ENCODE measurements at places on chromosomes 2 and 18. TPM values are rescaled to one million over a fixed set of nuclear protein-coding genes. Genes with fewer than 3 reads are reported as not detected.

DNA sequence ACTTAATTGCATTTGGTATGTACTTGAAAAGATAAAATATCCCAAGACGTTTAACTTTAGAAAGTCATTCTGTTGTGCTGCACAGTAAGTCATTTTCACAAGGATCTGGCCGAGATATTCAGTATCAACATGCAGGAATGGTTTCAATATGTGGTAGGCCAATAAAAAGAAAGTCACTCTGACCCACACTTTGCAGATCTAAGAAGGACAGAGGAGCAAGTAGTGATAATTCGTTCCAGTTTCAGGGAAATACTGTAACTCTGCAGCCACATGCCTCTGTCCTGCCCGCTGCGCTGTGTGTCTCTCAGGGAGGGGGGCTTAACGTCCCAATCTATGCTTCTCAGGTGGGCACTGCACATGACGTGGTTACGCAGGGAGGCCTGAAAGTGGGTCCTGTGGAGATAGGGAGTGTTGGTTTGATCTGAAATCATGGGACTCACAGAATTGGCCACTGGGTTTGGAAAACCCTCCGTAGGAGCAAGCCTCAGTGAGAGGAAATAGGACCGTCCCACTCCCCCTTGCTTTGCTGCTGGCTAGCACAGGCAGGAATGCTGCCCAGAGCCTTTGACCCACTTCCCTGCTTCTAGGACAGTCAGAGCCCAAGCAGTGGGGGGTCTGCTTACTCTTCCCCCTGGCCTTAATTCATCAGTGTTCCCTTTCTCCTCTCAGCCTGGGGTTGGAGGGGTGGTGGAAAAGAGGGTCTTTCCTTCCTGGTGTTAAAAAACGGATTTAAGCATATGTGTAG, 314.7 kb upstream of the SPRED2 start:
- H3K4me1 ChIP-seq = no peaks in the 10 kb centered on the region
- no peak overlapping the region for H3K4me3 ChIP-seq
- no peaks in the 10 kb centered on the region for H3K36me3 ChIP-seq
- H3K27me3 ChIP-seq = no peaks in the 10 kb centered on the region
- DNase-seq = no peak

DNA sequence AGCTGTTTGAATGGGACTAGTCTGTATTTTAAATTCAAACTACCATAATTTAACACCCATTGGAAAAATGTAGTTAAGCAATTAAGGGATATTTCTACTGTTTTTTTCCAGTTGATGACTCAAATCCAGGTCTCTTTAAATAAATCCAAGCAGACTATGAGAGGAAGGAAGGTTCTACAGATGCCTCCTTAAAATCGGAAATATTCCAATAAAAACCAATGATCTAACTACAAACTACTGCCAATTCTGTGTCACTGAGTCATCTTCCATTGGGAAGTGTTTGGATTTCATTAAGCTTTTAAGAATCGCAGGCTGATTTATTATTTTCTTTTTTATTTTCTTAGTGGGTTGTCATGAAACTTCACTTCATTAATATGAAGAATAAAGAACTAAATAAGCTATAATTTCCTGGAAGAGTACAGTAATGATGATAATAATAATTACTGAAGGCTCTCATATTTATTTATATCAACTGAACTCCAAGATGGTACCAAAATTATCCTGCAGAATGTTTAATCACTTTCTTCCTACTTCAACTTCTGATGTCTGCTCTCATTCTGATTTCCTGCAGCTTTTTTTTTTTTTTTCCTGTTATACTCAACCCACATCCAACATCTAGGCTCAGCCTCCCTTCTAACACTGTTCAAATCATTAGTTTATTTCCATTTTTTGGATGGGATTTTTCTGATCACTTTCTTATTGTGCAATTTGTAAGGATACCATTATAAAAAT, 166.3 kb upstream of the FN1 start:
- H3K36me3 ChIP-seq = no peaks in the 10 kb centered on the region
- H3K27ac ChIP-seq = no peak overlapping the region
- H3K27me3 ChIP-seq = peaks cover 3% of the 10 kb centered on the region
- no peaks in the 10 kb centered on the region for H3K4me1 ChIP-seq

- H3K36me3 ChIP-seq = no peaks in the 10 kb centered on the region
- no peak for DNase-seq
- no peaks in the 10 kb centered on the region for H3K27me3 ChIP-seq
Measured at GRCh38 chr2:53233759-53234547, 533.7 kb upstream of the CHAC2 start.

DNA sequence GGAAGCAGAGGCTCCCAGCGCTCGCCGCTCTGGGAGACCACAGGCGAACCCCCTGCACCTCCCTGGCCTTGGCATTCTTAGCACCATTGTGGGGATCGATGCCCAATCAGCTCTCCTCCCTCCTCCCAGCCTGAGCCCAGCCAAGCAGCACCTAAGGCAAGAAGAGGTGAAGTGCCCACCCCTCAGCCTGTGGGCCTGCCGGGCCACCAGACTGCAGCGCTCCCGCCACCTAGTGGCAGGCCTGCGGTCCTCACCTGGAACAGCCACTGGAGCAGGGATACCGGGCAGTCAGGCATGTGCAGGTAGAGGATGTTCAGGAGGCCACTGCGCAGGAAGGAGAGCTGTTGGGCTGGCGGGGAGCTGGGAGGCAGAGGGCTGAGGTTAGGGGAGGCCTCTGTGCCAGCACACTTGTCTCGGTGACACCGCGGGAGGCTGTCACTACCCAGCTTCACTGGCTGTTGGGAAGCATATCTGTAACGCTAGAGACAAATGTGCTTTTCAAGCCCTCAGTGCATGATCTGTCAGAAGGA, 35.2 kb downstream of the FAM178B start:
- H3K27me3 ChIP-seq = peaks cover 5% of the 10 kb centered on the region
- H3K4me3 ChIP-seq = no peak overlapping the region
- peaks cover 28% of the 10 kb centered on the region for H3K4me1 ChIP-seq

GRCh38 chr2:120415728-120416509, 70.0 kb downstream of the INHBB start:
- no peaks in the 10 kb centered on the region for H3K4me1 ChIP-seq
- H3K36me3 ChIP-seq = no peaks in the 10 kb centered on the region
- H3K27me3 ChIP-seq = peaks cover 23% of the 10 kb centered on the region
- no peak for DNase-seq
- no peak overlapping the region for H3K4me3 ChIP-seq

- H3K4me1 ChIP-seq = peaks cover 34% of the 10 kb centered on the region
- peak overlapping the region; percentile 91 for H3K27ac ChIP-seq
- peak; percentile 76 for DNase-seq
- peaks cover 42% of the 10 kb centered on the region for H3K36me3 ChIP-seq
- H3K27me3 ChIP-seq = no peaks in the 10 kb centered on the region
Measured at GRCh38 chr2:230877759-230878598, 13.2 kb downstream of the ITM2C start.

DNA sequence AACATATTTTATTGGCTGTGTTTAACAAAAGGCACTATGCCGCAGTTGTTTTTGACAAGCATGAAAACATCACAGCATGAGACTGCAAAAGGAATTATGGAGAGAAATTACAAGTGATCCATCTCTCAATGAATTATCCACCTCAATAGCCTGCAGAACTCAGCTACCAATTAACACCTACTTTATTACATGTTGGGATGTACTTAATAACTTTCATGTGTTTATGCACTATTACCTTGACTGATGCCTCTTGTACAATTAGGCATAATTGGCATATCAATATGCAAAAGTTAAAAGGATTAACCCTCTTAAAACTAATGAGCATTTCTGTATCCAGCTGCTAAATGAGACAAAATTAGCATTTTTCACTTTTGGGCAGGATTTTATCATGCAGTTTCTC, 27.8 kb downstream of the ARHGAP15 start:
- H3K27ac ChIP-seq = no peak overlapping the region
- H3K27me3 ChIP-seq = no peaks in the 10 kb centered on the region
- H3K4me3 ChIP-seq = no peak overlapping the region
- peaks cover 42% of the 10 kb centered on the region for H3K36me3 ChIP-seq
- DNase-seq = no peak
- peaks cover 58% of the 10 kb centered on the region for H3K4me1 ChIP-seq

GRCh38 chr2:177183860-177184259, 28.7 kb upstream of the HNRNPA3 start:
- no peak overlapping the region for H3K4me3 ChIP-seq
- H3K4me1 ChIP-seq = peaks cover 6% of the 10 kb centered on the region
- H3K27ac ChIP-seq = no peak overlapping the region

- H3K36me3 ChIP-seq = no peaks in the 10 kb centered on the region
- H3K4me3 ChIP-seq = no peak overlapping the region
- no peak overlapping the region for H3K27ac ChIP-seq
- peaks cover 4% of the 10 kb centered on the region for H3K27me3 ChIP-seq
- peaks cover 5% of the 10 kb centered on the region for H3K4me1 ChIP-seq
Measured at GRCh38 chr2:9336576-9337314, 86.6 kb downstream of the ITGB1BP1 start.

DNA sequence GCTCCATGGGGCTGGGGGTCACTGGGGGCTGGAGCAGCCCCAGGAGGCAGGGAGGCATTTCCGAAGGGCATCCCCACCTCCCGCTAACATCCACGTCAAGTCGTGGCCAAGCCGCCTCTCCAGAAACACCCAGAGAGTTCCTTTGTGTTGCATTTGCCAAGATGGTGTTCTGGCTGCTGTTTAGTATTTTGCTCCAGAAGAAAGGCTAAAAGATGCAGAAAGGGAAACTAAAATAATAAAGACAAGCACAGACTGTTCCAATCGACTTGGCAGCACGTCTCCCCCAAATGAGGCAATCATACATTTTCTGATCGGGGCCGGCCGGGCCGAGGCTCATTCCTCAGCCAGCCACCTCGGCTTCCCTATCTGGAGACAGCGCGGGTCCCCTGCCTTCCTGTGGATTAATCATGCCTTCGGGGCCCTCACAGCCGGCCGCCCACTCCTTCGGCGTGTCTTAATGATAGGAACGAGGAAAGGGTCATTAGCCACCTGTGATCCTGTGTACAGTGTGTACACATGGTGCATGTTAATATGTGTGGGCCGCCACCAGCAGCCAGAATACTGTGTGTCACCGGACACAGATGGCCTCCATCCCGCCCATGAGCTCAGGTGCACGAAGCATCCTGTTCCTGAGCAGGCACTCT, 169.2 kb downstream of the KLHL29 start:
- no peaks in the 10 kb centered on the region for H3K36me3 ChIP-seq
- H3K4me3 ChIP-seq = no peak overlapping the region
- H3K27ac ChIP-seq = no peak overlapping the region

DNA sequence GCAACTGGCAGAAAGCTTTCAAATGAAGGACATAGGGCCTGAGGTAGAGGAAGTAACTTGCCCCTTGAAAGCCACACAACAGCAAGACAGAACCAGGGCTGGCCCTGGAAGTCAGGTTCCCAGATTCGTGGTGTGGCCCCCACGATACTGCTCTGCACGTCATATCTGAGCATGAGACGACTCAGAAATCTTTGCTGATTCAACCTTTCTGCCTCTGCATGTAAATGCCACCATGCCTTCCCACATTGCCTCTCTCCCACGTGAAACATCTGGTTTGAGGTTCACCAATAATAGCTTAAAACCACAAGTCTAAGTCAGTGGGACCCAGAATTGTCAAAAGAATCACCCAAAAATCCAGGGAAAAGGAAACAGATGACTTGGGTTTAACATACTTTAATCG, 214.0 kb upstream of the TRIB2 start:
- peaks cover 77% of the 10 kb centered on the region for H3K4me1 ChIP-seq
- H3K4me3 ChIP-seq = peak overlapping the region; percentile 30
- H3K27me3 ChIP-seq = no peaks in the 10 kb centered on the region
- DNase-seq = peak; percentile 36
- peaks cover 8% of the 10 kb centered on the region for H3K36me3 ChIP-seq
- H3K27ac ChIP-seq = peak overlapping the region; percentile 76

DNA sequence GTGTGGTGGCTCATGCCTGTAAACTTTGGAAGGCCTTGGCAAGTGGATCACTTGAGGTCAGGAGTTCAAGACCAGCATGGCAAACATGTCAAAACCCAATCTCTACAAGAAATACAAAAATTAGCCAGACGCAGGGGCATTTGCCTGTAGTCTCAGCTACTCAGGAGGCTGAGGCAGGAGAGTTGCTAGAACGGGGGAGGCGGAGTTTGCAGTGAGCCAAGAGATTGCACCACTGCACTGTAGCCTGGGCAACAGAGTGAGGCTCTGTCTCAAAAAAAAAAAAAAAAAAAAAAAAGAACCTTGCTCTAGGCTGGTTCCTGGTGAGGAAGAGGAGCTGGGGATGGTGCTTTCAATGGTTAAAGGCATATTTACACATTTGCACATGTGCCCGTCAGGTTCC, 129.4 kb downstream of the LYPD6B start:
- no peaks in the 10 kb centered on the region for H3K36me3 ChIP-seq
- peaks cover 32% of the 10 kb centered on the region for H3K27me3 ChIP-seq

Gene PLEKHH2
- total RNA-seq = 1.9 TPM

Gene HOXD12
- total RNA-seq = not detected

Gene CDK15
- not detected for total RNA-seq

Gene PRADC1
- total RNA-seq = 12.5 TPM

Gene SNTG2
- 3.5 TPM for total RNA-seq

Gene LRATD1
- not detected for total RNA-seq

Gene RAB17
- not detected for total RNA-seq

Gene NXPH2
- not detected for total RNA-seq

Gene FBXO15
- 2.1 TPM for total RNA-seq

Gene DRC1
- total RNA-seq = not detected

Gene SPR
- total RNA-seq = 0.60 TPM
